CD8-positive, alpha-beta memory T cell (primary cell): ENCODE measurements at places on chromosomes 5 and 9. TPM values are rescaled to one million over a fixed set of nuclear protein-coding genes. Genes with fewer than 3 reads are reported as not detected.

DNA sequence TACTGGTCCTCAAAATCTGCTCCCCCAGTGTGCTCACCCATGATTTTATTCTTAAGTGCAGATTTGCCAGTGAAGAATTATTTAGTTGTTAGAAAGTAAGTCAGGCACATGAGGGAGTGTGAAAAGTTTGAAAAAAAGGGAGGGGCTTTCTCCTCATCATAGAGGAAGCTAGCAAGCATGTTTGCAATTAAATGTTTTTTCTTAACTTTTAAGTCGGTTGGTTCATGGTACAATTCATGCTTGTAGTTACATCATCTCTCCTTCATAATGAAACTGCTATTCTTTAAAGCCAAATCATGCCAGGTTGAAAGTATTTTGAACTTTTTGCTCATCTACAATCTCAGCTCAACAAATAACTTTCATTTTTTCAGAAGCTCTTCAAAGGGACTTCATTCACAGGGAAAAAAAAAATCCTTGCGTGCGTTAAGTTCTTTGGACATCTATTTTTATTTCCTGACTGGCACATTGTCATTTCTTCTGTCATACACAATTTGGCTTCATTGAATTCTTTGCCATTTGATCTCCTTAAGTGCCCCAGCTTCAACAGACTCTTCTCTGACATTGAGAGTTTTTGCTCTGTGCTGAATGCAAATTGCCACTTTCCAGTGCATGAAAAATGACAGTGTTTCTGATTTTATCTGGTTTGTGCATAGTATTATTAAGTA is 456.9 kb downstream of the TMEM232 start:
- DNase-seq, result no peak

DNA sequence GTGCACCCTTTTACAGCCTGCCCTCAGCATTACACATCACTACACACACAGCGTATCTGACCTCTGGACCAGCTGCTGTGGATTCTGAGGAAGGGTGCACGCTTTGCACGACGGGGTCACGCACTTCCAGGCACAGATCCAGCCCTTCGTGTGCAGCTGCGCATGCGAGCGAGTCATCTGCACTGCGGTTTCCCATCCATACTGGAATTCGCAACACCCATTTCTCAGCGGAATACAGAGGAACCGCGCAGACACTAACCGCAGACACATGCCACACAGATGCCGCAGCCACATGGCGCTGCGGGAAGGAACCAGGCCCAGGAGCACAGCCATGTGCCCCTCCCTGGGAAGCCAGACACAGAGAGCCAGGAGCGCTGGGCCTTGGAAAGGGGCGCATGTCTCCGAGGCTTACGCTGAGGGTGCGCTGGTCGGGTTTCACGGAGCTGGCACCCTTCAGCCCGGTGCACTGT is 43.5 kb downstream of the PNPLA7 start:
- no peak for DNase-seq

DNA sequence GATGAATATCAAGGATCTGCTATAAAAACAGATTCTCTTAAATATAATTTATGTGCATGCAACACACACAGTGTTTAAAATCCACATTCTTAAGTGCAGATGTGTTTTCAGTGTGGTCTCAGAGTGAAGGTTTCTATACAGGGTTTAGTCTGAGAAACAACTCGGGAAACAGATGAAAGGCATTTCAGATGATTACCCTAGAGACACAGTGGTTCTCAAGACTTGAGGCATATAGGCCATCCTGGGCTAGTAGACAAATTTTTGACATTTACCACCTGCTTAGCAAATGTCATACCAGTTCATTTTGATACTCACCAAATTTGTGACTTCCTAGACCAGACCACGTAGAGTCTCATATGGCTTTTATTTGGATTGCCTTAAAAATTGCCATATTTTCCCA is 216.5 kb downstream of the ARL15 start:
- no peak for DNase-seq

DNA sequence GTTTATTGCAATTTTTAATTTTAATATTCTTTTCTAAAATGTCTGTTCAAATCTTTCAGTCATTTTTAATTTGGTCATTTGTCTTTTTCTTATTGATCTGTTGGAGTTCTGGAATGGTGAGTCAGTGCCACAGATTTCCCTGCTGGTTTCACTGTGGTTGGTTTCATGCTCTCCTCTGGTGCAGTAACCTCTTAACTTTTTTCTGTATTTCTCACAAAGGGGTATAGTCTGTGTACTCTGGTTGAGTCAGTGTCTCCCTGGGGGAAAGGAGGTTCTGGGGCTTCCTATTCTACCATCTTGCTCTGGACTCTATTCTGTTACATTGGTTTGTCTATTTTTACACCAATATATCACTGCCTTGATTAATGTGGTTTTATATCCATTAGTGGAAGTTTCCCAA is 178.8 kb downstream of the CSNK1G3 start:
- DNase-seq, result no peak

Gene C9orf153
- total RNA-seq, result 0.33 TPM

- DNase-seq, result no peak
Measured at GRCh38 chr5:76225336-76225735, 142.2 kb downstream of the SV2C start.

- no peak for DNase-seq
Measured at GRCh38 chr5:163821142-163821541, 315.7 kb downstream of the MAT2B start.

Gene SMIM32
- total RNA-seq, result not detected

DNA sequence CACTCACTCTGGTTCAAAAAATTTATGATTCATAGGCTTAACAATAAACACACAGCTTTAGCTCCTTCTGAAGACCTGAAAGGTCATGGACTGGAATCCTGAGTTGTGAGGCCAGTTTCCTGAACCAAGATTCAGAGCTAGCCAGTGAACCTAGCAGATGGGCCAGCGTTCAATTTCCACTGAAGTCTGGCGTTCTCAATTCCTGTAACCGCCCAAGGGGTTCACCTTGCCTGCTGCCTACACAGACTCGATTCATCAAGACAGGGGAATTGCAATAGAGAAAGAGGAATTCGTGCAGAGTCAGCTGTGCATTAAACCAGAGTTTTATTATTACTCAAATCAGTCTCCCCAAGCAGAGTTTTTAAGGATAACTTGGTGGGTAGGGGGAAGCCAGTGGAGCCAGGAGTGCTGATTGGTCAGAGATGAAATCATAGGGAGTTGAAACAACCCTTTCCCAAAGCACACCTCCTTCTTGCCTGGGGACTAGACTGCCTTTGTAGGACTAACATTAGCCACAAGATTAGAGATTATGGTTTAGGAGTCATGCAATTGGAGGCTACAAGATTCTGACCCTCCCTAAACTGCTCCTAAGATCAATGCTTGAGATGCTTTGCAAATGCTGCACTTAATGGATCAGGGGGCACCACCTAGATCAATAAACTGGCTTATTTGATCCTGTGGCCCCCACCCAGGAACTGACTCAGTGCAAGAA is 117.5 kb upstream of the SHB start:
- DNase-seq, result no peak

- DNase-seq, result no peak
Measured at GRCh38 chr5:134574521-134574920, 49.1 kb downstream of the JADE2 start.

DNA sequence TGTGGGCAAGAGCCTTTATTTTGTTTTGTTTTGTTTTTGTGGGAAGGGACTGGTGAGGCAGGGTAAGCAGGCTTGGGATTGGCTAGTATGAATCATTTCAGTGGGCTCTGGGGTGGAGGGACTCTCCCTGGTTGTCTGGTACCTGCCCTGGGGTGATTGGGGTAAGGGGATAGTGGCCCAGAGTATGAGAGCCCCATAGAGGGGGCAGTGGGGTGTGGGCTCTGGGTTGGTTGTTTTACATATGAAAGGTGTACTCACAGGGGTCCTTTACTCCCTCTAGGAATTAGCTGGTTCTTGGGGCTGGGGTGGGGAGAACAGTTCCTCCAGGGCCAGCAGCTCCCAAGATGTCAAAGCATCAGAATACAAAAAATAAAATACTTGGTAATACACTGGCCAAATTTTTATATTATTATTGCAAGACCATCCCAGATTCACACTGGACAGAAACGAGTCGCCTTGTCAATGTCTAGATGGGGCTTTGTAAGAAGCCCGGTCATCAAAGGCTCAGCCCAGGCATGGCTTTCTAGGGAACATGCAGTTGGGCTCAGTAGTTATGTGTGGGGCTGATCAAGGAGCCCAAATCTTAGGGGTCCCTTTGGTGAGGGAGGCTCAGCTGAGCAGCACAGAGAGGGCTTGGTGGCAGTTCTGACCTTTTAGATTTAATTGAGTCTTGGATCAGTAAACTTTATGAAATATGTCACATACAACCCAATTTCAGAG is 190.5 kb downstream of the NXNL2 start:
- DNase-seq, result no peak

- DNase-seq, result no peak
Measured at GRCh38 chr9:38107811-38108304, 38.8 kb upstream of the SHB start.

- no peak for DNase-seq
Measured at GRCh38 chr9:103458826-103459225, 463.7 kb downstream of the CYLC2 start.

DNA sequence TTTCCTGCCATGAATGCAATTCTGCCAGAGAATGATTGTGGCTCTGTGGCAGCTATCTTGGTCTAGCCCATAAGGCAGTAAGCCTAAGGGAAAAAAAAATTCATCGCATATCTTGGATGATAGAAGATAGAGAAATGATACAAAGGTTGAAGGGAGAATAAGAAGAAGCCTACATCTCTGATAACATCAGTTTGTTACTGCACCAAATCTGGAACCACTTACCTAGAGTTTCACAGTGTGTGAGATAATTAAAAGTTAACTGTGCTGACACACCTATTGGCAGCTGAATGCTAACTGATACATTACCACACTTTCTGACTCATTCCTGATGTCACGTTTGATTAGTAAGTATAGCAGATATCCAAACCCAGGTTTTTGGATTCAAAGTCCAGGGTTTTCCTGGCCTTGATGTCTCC is 91.6 kb upstream of the TAF11L2 start:
- DNase-seq, result no peak

GRCh38 chr9:95021166-95021886 is 294.8 kb downstream of the AOPEP start:
- no peak for DNase-seq

Gene SPINK13
- total RNA-seq, result not detected

Gene KLHL3
- 2.7 TPM for total RNA-seq

Gene NUDT12
- total RNA-seq, result 0.86 TPM

- DNase-seq, result no peak
Measured at GRCh38 chr9:36690412-36691168, 117.9 kb downstream of the MELK start.

- DNase-seq, result no peak
Measured at GRCh38 chr5:91146905-91147600, 236.1 kb downstream of the ARRDC3 start.

DNA sequence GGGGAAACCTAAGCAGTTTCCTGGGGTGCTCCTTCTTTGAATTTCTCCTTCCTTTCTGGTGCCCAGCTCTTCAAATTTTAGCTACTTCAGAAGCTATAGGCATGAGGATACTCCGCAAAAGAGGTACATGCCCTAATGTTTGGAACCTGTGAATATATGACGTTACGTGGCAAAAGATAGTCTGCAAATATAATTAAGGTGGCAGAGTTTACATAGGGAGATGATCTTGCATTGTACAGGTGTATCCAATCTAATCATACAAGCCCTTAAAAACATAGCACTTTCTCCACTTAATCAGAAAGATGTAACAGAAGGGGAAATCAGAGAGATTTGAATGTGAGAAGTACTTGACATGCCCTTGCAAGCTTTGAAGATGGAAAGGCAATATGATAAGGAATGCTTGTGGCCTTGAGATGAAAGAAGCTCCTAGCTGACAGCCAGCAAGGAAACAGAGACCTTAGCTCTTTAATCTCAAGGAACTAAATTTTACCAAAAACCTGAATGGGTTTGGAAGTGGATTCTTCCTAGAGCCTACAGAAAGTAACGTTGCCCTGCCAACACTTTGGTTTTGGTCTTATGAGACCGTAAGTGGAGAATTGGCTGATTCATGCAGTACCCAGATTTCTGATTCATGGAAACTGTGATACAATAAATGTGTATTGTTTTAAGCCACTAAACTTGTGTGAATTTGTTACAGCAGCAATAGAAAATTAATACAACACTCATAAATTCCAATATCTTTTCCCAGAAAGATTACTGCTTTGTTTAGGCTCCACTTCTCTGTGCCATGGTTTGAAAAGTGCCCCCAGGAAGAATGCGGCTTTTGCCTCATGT is 268.4 kb downstream of the FAM170A start:
- DNase-seq, result no peak

DNA sequence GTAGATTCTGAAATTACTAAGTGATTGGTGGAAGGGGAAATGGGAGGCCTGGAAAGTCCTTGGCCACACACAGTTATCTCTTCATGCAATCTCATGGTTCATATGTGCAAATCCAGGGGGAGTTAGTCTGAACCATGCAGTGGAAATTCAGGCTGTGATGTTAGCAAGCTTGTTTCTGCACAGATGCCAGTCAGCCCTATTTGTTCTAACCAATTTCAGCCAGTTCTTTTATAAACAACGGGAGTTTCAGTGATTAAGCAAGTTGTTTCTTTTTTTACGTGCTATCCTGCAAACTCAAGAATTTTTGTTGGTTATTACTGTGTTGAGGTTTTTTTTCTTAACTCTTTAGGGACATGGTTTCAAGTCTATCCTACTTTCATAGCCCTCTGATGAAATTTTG is 298.0 kb downstream of the FER start:
- DNase-seq, result no peak
